NK-92 treated with Interleukin-12 subunit alpha and Interleukin-12 subunit beta, amount 100 ng/mL, for 24 hours (cell line): ENCODE measurements at places on chromosomes 5 and 9.

GRCh38 chr5:155834271-155834975 lies 492.5 kb upstream of the SGCD start:
- DNase-seq, result no peak

DNA sequence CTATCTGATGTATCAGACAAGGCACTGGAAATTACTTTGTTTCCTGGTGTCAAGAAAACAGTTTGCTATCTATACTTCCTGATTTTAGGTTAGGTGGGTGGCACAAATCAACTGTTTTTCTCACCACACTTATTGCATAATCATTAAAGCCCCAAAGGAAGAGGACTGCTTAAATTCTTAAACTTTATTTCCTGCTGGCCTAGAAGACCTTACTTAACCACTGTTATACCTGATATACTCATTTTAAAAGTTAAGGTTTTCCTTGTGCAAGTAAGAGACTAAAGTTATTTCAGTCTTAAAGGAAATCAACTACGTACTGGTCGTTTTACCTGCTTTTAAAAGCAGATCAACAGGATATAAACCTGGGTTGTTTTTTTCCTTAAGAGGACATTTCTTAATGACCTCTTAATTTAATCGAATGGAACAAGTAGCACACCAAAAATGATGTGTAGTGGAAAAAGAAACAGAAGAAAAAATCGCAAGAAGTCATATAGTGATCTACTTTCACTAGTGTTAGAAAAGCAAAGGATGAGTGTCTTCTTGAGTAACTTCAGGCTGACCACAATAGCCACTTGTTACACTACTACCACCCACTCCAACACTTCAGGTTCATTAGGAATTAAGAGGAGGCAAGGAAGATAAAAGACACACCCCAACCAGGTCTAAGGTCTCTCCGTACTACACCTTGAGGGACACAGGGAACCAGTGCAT lies 974 bp downstream of the CLINT1 start:
- DNase-seq, result no peak

- no peak for DNase-seq
These were observed 72.2 kb upstream of the FCN2 start for GRCh38 chr9:134808447-134808792.

GRCh38 chr5:141637767-141638419 lies 1.1 kb downstream of the RELL2 start:
- DNase-seq, result no peak

GRCh38 chr9:79461712-79462111 lies 110.1 kb upstream of the TLE4 start:
- DNase-seq, result no peak

DNA sequence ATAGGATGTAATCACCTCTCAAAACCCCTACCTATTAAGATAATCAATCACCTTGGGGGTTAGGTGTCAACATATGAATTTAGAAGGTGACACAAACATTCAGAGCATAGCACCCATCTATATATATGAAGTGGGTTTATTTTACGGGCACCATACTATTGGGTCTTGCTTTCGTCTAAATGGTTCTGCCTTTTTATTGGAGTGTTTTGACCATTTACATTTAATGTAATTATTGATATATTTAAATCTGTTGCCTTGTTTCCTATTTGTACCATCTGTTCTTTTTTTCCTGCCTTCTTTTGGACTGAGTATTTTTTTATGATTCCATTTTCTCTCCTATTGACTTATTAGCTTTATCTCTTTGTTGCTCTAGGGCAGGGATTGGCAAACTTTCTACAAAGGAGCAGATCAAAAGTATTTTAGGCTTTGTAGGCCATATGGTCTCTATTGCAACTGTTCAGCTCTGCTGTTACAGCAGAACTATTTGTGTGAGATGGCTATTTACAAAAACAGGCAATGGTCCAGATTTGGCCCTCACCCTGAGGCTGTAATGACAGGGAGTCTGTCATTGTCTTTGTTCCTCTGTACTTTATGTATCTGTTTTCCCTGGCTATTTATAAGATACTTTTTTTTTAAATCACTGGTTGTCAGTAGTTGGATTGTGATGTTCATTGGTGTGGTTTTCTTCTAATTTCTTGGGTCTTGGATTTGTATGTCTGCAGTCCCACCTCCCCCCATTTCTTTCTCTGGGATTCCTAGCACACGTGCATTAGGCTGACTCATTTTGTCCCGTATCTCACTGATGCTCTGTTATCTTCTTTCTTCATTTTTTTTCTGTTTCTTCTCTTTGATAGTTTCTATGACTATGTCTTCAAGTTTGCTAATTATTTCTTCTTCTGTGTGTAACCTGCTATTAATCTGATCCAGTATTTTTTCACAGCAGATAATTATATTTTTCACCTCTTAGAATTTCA lies 127.1 kb downstream of the DAB2IP start:
- no peak for DNase-seq
